ENCODE measurements at places on chromosomes 7 and 10. TPM values are rescaled to one million over a fixed set of nuclear protein-coding genes. Genes with fewer than 3 reads are reported as not detected.

Gene TET1
- 4.7 TPM for total RNA-seq

Gene HTR7
- total RNA-seq: 22.9 TPM

Gene MTG1
- total RNA-seq: 22.9 TPM

Gene IKZF1
- total RNA-seq: not detected

Gene SPDYE2B
- total RNA-seq: not detected

Gene LRMDA
- 0.30 TPM for total RNA-seq

Gene SEMA3E
- total RNA-seq: 0.18 TPM

Gene MSMB
- not detected for total RNA-seq
